ENCODE measurements at places on chromosomes 12 and 14.
A peak's percentile ranks its signal among the peaks of the same experiment; 100 is the strongest.

DNA sequence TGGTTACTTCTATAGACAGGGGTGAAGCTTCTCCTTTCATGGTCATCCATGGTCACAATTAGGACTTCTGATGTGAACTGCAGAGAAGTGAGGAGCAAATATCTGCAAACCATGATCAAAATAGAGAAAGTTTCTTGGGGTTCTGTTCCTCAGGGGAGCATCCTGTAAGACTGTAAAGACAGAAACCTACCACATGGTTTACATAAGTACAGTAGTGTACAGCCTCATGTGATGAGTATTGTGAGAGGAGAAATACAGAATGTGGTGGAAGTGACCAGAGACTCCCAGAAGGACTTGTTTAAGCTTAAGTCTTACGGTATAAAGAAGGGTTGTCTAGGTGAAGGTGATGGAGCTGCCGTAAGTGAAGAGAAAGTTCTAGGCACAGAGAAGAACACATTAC, 484.7 kb downstream of the LRIG3 start:
- no peak for DNase-seq

GRCh38 chr14:65092349-65092748, 10.0 kb downstream of the MAX start:
- DNase-seq = no peak

GRCh38 chr12:25591144-25591543, 38.1 kb upstream of the LMNTD1 start:
- DNase-seq = no peak

- no peak for DNase-seq
Observed at GRCh38 chr14:53778263-53778662, 178.4 kb downstream of the BMP4 start.

GRCh38 chr14:83664389-83664788, 1865.6 kb upstream of the FLRT2 start:
- no peak for DNase-seq

DNA sequence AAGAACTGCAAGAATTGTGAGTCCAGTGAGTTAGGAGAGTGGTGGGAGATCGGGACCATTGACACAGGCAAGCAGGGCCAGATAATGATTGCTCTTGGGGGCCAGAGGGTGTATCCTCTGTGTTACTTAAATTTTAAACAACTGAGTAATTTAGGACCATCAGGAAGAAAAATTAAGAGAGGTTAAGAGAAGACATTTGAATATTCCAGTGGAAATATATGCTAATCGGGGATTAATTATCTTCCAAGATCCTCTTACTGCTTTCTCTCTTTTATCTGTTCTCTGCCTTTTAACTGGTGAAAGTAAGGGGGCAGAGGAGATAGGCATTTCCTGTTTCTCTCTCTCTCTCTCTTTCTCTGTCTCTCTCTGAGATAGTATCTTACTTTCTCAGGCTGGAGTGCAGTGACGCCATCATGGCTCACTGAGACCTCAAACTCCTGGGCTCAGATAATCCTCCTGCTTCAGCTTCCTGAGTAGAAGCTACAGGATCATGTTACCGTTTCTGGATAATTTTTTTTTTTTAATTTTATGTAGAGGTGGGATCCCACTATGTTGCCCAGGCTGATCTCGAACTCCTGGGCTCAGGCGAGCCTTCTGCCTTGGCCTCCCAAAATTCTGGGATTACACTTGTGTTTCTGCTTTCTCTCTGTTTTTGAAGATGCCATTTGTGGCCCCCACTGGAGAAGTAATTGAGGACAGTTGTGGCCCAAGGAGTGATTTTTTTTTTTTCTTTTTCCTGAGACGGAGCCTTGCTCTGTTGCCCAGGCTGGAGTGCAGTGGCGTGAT, 85.1 kb downstream of the DIP2B start:
- no peak for DNase-seq

DNA sequence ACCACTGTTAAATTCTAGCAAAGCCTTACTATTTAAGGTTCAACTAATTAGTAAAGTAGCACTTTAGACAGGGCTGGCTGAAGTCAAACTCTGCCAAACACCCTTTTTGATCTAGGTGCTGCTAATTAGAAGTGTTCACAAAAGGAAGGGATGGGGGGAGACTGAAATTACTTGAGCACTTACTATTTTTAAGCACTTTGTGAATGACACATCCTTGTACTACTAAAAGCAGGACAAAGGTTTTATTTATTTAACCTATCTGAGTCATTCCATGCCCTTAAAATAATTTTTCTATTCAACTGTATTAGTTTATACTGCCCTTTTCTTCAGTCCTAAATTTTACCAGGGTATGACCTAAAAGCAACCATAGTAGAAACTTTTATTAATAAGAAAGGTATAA, 20.1 kb downstream of the MBIP start:
- no peak for DNase-seq

GRCh38 chr14:91987192-91987591, 39.7 kb upstream of the FBLN5 start:
- no peak for DNase-seq

DNA sequence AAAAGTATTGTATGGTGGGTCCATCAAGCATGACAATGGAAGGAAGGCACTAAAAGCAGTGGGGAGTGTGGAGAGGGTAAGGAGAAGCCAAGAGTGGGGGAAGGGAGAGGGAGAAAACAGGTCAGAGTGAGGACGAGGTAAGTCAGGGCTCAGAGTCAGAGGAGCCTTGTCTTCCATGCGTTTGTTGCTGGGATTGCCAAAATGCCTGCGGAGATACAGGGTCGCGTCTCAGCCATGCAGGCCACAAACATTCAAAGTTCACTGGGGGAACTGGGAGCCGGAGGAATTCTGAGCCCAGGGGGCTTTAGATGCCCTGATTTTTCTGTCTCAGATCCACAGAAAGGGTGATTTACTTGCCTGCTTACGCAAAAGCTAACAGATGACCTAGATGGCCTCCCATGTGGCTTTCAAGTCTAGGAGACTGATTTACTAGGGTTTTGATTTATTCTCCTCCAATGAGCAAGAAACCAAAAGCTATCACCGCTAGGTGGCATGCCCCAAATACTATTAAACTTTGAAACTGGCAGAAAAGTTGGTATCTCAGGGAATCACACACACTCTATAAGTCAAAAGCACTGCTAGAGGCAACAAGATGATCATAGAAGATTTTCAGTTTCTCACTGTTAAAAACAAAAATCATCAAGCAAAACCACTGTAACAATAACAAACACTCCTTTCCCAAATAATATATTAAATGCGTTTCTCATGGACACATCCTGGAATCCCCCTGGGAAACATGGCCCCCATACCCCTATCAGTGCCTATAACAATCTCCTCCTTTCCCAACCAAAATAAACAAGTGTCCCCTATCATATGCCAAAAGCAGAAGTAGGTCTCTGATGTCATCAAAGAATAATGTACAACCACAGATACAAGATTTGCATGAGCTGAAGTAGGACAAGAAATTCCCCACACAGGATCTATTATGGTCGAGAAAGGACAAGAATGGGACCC, 26.6 kb upstream of the MDM1 start:
- no peak for DNase-seq

GRCh38 chr12:98856897-98857540, 211.9 kb downstream of the APAF1 start:
- DNase-seq = no peak

- no peak for DNase-seq
Observed at GRCh38 chr12:43103866-43104265, 448.1 kb downstream of the ADAMTS20 start.

GRCh38 chr12:106271575-106272505, 24.0 kb upstream of the CKAP4 start:
- no peak for DNase-seq

- peak; percentile 43 for DNase-seq
Observed at GRCh38 chr12:43835656-43836474, at the start of gene TMEM117. Gene TMEM117, plus strand, starts transcription at chr12:43836081.
